T-cell (primary cell): ENCODE measurements at places on chromosomes 2 and 18.

GRCh38 chr2:107402330-107402729 is 424.4 kb upstream of the RGPD4 start:
- H3K36me3 ChIP-seq, result no peaks in the 10 kb centered on the region
- H3K4me3 ChIP-seq, result no peak overlapping the region
- DNase-seq, result no peak
- no peaks in the 10 kb centered on the region for H3K4me1 ChIP-seq
- H3K27ac ChIP-seq, result no peak overlapping the region

DNA sequence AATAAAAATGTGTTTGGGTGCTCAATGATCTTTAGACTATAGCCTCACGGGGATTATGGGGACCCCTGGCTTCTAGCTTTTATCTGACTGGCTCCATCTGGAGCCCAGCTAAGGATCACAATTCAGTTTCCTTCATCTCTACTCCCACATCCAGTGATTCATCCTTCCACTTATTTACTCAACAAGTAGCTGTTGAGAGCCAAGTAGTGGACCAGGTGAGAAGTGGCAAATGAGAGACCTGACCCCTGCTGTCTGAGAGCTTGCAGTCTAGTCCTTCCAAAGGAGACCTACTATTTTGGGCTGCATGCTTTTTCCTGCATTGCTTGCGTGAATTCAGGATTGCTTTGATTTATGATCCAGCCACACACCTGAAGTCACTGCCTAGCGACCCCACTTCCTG is 10.7 kb upstream of the DSG3 start:
- H3K4me3 ChIP-seq, result no peak overlapping the region
- no peaks in the 10 kb centered on the region for H3K27me3 ChIP-seq
- no peak for DNase-seq
- H3K36me3 ChIP-seq, result no peaks in the 10 kb centered on the region
- no peak overlapping the region for H3K27ac ChIP-seq

DNA sequence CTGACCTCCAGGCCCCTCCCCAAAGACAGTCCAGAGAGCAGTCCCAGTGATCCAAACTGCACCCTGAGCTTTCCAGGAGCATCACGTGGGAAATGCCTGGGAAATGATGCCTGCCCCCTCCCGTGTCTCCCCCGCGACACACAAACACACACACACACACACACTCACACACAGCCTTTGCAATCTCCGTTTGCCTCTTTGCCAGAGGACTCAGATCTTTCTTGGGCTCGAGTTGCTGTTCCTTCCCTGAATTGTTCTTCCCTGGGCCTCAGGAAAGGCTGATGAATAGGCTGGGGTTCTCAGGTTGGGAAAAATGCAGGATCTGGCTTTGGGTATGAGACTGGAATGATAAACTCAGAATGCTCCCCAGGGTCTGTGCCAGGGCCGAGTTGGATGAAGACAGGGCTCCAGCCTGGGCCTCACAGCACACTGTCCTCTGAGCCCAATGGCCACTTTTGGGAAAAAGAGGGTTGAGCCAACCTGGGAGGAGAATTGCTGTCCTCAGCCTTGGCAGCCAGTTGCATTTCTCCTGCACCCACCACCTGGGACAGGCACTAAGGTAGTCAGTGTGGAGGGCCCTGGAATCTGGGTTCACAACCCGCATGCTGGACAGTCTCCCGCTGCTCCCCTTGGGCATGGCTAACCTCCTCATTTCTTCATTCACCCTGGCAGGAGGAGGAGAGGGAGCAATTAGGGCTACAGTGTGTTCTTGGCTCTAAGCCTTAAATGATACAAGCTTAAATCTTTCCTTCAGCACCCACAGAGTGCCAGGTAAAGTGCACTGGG is 43.9 kb upstream of the ATP6V1B1 start:
- H3K36me3 ChIP-seq, result no peaks in the 10 kb centered on the region
- peaks cover 14% of the 10 kb centered on the region for H3K27me3 ChIP-seq
- no peak overlapping the region for H3K27ac ChIP-seq
- no peak overlapping the region for H3K4me3 ChIP-seq

- H3K27ac ChIP-seq, result no peak overlapping the region
- H3K27me3 ChIP-seq, result no peaks in the 10 kb centered on the region
- H3K4me1 ChIP-seq, result no peaks in the 10 kb centered on the region
- H3K36me3 ChIP-seq, result no peaks in the 10 kb centered on the region
These were observed 236.1 kb downstream of the SH3RF3 start for GRCh38 chr2:109365131-109365530.

DNA sequence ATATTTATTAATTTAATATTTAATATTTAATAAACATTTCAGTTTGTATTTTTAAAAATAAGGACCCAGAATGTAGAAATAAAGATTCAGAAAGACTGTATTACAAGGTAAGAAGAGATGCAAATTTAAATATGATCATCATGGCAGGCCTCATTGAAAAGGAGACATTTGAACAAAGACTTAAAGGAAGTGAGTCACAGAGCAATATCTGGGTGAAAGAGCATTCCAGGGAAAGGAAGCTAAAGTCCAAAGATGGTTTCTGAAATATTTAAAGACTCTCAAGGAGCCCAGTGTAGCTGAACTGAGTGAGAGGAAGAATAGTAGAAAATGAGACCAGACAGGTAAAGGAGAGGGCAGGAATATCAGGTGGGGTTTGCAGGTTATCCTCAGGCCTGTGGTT is 5.9 kb downstream of the SCYGR4 start:
- no peaks in the 10 kb centered on the region for H3K36me3 ChIP-seq
- DNase-seq, result no peak
- no peaks in the 10 kb centered on the region for H3K4me1 ChIP-seq
- no peak overlapping the region for H3K4me3 ChIP-seq
- H3K27me3 ChIP-seq, result no peaks in the 10 kb centered on the region

GRCh38 chr2:172094294-172095145 is 8.2 kb downstream of the DLX2 start:
- H3K4me1 ChIP-seq, result peaks cover 72% of the 10 kb centered on the region
- DNase-seq, result no peak
- H3K4me3 ChIP-seq, result peak overlapping the region; percentile 42
- H3K27me3 ChIP-seq, result peaks cover 21% of the 10 kb centered on the region

DNA sequence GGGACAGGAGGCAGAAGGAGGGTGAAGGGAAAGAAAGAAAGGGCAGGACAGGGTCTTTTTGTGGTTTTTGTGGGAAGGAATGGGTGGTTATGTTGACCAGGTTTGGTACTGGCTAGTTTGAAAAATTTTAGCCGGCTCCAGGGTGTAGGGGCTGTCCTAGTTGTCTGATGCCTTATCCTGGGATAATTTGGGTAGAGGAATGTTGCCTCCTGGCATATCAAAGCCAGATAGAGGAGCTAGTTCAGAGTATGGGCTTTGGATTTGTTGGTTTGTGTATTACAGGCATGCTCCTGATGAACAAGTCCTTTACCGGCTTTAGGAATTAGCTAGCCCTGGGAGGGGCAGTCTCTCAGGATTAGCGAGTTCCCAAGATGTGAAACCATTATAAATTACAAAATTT is 101.1 kb upstream of the LHCGR start:
- no peak for DNase-seq
- no peak overlapping the region for H3K27ac ChIP-seq
- no peaks in the 10 kb centered on the region for H3K36me3 ChIP-seq

GRCh38 chr2:85132397-85132796 is 795 bp upstream of the TCF7L1 start:
- no peak for DNase-seq
- H3K4me3 ChIP-seq, result peak overlapping the region; percentile 21
- peaks cover 51% of the 10 kb centered on the region for H3K27me3 ChIP-seq
- H3K27ac ChIP-seq, result no peak overlapping the region

DNA sequence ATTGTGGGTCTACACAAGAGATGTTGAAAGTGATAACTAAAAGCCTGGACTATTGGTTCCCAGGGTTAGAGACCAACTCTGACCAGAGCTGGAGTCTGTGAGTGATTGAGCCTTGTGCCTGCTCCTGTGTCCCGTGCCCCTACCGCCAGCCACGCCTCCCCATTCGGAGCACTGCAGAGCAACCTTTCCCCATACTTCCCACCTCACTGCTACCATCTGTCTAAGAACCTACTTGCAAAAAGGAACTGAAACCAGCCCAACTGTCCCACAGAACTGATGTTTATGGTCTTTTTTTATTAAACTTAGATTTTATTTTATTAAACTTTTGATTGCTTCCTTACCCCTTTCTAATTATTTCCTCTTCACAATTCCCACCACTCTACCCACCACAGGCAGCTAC is 300.3 kb upstream of the MGAT5 start:
- H3K4me3 ChIP-seq, result no peak overlapping the region
- H3K36me3 ChIP-seq, result no peaks in the 10 kb centered on the region
- DNase-seq, result no peak
- H3K27me3 ChIP-seq, result peaks cover 9% of the 10 kb centered on the region
- H3K4me1 ChIP-seq, result no peaks in the 10 kb centered on the region

DNA sequence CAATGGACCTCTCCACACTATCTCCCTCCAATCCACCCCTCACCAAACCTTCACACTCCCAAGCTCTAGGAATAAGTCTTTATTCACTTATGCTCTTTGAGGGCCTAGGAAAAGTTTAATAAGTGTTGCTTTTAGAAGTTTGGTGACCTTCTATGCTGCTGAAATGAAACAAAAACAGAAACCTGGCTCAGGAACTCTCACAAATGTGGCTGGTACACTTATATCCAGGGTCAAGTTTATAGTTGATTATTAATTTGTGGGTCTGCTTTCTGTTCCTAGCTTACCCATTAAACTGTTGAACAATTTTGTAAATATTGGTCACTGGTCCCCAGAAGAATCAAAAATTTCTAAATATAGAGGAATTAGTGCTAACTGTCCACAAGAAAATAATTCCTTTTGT is 14.2 kb upstream of the ANKRD44 start:
- peaks cover 65% of the 10 kb centered on the region for H3K4me1 ChIP-seq
- no peaks in the 10 kb centered on the region for H3K36me3 ChIP-seq
- no peak overlapping the region for H3K4me3 ChIP-seq
- no peaks in the 10 kb centered on the region for H3K27me3 ChIP-seq

GRCh38 chr2:236682651-236683422 is 113.2 kb downstream of the ACKR3 start:
- H3K4me3 ChIP-seq, result no peak overlapping the region
- no peaks in the 10 kb centered on the region for H3K27me3 ChIP-seq
- no peaks in the 10 kb centered on the region for H3K4me1 ChIP-seq
- H3K27ac ChIP-seq, result no peak overlapping the region

DNA sequence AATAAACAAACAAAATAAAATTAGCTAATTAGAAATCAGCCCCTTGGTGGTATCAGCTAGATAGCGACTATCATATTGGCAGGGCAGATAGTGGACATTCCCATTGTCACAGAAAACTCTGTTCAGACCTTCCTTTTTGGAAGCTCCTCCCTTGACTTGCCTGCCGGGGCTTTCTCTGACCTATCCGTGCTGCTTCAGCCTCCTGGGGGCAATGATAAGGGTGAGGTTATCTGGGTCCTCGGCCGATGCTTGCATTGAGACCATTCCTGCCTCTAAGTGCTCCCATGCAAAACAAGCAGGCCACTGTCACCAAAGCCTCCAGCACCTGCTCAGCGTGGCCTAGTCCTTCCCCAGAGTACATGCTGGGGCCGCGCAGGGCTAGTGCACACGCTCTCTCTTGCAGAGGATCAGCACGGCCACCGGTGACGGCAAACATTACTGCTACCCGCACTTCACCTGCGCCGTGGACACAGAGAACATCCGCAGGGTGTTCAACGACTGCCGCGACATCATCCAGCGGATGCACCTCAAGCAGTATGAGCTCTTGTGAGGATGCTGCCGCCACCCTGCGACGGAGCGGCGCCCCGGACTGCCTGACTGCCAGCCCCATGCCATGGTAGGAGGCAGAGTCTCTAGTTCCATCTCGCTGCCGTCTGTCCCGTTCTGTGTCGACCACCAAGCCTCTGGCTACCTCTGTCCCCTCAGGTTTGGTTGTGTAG is 27.4 kb downstream of the MPPE1 start:
- H3K27me3 ChIP-seq, result no peaks in the 10 kb centered on the region
- no peaks in the 10 kb centered on the region for H3K4me1 ChIP-seq
- no peak for DNase-seq
- no peak overlapping the region for H3K27ac ChIP-seq
- H3K36me3 ChIP-seq, result peaks cover 21% of the 10 kb centered on the region

- no peak overlapping the region for H3K4me3 ChIP-seq
- no peaks in the 10 kb centered on the region for H3K4me1 ChIP-seq
- no peak for DNase-seq
- no peaks in the 10 kb centered on the region for H3K27me3 ChIP-seq
These were observed 96.2 kb downstream of the MEIS1 start for GRCh38 chr2:66531155-66531554.

GRCh38 chr2:101253703-101254450 is 1.2 kb downstream of the CNOT11 start:
- H3K27me3 ChIP-seq, result no peaks in the 10 kb centered on the region
- DNase-seq, result no peak
- peaks cover 16% of the 10 kb centered on the region for H3K36me3 ChIP-seq
- peaks cover 26% of the 10 kb centered on the region for H3K4me1 ChIP-seq
- peak overlapping the region; percentile 91 for H3K27ac ChIP-seq
- H3K4me3 ChIP-seq, result peak overlapping the region; percentile 72

- H3K4me1 ChIP-seq, result peaks cover 7% of the 10 kb centered on the region
- DNase-seq, result no peak
- no peak overlapping the region for H3K27ac ChIP-seq
These were observed 219.5 kb upstream of the TANK start for GRCh38 chr2:160940699-160941098.

GRCh38 chr18:79496237-79496977 is 100.7 kb downstream of the NFATC1 start:
- no peak overlapping the region for H3K27ac ChIP-seq
- H3K27me3 ChIP-seq, result no peaks in the 10 kb centered on the region
- H3K36me3 ChIP-seq, result peaks cover 19% of the 10 kb centered on the region
- no peak for DNase-seq
- H3K4me3 ChIP-seq, result no peak overlapping the region

- H3K27ac ChIP-seq, result no peak overlapping the region
- no peak for DNase-seq
- H3K4me3 ChIP-seq, result no peak overlapping the region
- no peaks in the 10 kb centered on the region for H3K36me3 ChIP-seq
- no peaks in the 10 kb centered on the region for H3K27me3 ChIP-seq
These were observed 62.0 kb upstream of the CAB39 start for GRCh38 chr2:230650585-230651137.

DNA sequence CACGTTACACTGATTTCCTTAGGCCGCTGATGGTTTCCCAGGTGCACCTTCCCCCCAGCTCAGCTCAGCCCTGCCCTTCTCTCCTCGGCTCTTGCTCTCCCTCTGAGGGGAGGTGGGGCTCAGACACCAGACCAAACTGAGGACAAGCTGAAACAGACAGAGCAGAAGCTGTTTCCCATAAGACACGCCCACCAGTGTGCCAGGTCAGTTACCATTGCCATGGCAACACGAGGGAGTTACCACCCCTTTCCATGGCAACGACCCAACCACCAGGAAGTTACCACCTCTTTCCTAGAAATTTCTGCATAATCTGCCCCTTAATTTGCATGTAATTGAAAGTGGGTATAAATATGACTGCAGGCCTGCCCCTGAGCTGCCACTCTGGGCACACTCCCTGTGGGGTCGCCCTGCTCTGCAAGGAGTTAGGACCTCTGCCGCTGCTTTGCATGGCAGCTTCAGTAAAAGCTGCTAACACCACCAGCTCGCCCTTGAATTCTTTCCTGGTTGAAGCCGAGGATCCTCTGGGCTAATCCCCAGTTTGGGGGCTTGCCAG is 120.9 kb upstream of the SMIM21 start:
- H3K36me3 ChIP-seq, result no peaks in the 10 kb centered on the region
- no peak for DNase-seq
- no peaks in the 10 kb centered on the region for H3K27me3 ChIP-seq
- H3K4me1 ChIP-seq, result no peaks in the 10 kb centered on the region
- no peak overlapping the region for H3K4me3 ChIP-seq
